Activated CD4-positive, alpha-beta T cell treated with anti-CD3 and anti-CD28 coated beads, Interleukin-2, amount 50 U/mL, for 24 hours (primary cell): ENCODE measurements at places on chromosomes 16 and 17.
A peak's percentile ranks its signal among the peaks of the same experiment; 100 is the strongest.

GRCh38 chr17:3712811-3713463 lies 10.8 kb upstream of the HASPIN start:
- DNase-seq = no peak

DNA sequence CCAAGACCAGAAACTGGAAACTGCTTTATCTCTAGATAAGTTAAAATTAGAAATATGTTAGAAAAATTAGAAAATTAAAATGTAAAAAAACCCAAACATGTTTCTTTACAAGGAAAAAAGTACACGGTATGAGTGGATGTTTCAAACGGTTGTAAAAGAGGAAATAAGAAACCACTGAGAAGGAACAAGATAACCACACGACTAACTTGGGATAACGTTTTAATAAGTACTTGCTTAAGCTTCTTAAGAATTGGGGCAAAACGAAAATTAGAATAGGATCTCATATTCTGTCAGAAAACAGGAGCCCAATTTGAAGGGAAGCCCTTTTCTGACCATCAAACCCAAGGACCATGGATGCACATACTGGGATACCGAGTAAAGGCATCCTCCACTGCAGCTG lies 31.0 kb downstream of the MBTPS1 start:
- DNase-seq = no peak

DNA sequence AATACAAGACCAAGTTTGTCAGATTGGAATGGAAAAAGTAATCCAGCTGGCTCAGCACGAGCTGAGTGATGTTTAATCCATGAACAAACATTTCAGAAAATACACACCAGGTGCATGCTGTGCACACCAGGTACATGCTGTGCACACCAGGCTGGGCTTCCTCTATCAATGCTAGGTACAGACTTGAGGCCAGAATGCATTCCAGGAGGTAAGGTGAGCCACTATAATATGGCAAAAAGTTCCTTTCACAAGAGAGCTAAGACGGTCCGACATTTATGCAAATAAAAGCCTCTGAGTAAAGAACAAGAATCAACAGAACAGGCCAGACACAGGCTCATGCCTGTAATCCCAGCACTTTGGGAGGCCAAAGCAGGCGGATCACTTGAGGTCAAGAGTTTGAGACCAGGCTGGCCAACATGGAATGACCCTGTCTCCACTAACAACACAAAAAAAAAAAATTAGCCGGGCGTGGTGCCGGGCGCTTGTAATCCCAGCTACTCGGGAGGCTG lies 128.2 kb downstream of the ZNF778 start:
- no peak for DNase-seq

- DNase-seq = no peak
These were observed 89.7 kb downstream of the RAB11FIP4 start for GRCh38 chr17:31480904-31481782.

- no peak for DNase-seq
These were observed 17.0 kb downstream of the ARHGAP17 start for GRCh38 chr16:24998201-24998600.

DNA sequence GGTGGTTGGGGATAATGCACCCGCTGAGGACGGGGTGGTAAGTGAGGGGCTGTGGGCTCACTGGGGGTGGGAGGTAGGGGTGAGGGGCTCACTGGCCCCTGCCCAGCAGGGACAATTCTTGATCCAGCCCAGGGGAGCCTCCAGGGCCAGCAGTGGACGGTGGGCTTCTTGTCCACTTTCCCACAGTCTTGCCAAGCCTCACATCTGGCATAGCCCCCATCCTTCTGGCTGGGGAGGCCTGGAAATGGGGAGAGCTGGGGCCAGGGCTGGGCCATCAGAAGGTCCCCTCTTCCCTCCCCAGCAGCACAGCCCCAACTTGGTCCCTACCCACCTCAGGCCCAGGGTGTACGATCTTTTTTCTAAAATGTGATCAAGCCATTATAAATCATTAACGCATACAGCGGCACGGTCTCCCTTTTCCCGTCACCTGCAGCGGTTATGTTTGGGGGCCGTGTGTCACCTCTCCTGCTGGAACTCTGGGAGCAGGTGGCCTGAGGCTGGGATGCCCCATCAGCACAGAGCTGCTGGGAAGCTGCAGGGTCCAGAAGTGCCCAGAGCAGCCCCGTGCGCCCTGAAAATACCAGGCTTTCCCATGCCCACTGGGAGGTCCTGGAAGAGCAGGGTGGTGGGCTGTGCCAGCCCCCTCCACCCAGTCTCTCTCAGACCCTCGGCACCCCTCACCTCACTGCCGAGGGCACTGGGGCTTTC lies 7.2 kb upstream of the SETD6 start:
- DNase-seq = no peak

GRCh38 chr16:53775821-53776431 lies 72.0 kb downstream of the FTO start:
- no peak for DNase-seq

DNA sequence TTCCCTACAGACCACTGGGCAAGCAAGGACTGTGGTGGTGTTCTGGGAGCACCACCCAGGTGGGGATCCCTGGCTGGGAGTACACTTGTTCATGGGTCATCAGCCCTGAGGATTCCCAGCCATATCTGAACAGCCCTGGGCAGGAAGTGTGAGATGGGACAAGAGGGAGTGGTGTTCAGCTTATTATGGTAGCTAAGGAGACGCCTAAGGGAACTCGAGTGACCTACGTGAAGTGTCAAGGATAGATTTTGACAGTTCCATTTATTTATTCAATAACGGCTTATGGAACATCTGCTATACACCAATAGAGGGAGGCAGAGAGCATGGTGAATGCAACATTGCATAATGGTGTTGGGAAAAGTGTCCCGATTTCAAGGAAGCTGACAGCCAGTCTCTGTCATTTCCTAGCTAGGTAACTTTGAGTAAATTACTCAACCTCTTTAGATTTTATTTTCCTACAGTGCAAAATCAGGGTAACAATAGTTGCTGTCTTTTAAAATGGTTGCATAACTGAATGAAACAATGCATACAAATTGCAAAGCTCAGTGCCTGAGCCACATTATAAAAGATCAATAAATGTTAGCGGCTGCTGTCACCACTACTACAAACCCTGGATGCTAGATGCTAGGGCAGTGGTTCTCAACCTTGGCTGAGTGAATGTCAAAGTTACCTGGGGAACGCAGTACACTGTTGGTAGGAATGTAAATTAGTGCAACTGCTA lies 534.1 kb downstream of the GRIN2A start:
- no peak for DNase-seq

- no peak for DNase-seq
These were observed 3.8 kb upstream of the RAI1 start for GRCh38 chr17:17677299-17678040.

DNA sequence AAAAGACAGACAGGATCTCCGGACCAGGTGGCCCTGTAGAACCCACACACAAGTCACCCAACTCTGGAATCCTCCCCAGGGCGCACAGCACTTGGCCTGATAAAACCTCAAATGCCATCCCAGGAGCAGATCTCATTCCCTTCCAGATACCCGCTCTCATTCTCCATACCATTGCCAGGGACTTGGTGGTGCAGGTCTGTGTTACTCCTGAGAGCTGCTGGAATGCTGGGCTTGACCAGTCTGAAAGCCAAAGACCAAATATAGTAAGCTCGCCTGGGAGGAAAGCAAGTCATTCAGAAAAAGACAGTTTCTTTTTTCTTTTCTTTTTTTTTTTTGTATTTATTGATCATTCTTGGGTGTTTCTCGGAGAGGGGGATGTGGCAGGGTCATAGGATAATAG lies 10.7 kb downstream of the MKS1 start:
- no peak for DNase-seq

DNA sequence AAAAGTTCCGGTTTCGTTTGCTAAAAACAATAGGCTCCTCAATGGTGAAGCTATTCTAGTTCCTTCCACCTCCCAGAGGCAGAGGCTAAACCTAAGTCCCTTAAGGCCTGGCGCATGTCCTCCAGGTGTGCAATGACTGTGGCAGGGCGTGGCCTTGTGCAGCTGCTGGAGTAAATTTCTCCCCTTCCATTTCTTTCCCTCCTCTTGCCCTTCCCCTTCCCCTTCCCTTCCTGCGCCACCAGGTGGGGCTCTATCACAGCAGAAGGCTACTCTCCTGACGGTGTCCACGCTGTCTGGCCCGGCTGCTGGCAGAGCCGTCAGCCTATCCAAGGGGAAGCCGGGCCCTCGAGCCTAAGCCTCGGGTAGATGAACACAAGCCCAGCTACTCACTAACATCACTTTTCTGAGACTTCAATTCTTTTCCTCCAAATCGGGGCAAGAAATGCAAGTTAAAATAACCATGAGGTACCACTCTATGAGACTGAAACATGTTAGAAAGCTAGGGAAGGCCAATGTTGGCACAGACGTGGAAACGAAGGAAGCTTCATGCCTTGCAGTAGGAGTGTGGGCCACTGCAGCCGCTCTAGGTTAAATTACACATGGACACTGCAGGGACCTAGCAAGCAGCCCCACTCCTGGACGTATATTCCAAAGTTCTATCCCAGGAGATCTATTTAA lies 34.4 kb downstream of the C16orf78 start:
- DNase-seq = peak; percentile 15

- no peak for DNase-seq
These were observed 46.0 kb upstream of the ERCC4 start for GRCh38 chr16:13873835-13874438.

- no peak for DNase-seq
These were observed 14.5 kb upstream of the TNRC6C start for GRCh38 chr17:77943971-77944370.

DNA sequence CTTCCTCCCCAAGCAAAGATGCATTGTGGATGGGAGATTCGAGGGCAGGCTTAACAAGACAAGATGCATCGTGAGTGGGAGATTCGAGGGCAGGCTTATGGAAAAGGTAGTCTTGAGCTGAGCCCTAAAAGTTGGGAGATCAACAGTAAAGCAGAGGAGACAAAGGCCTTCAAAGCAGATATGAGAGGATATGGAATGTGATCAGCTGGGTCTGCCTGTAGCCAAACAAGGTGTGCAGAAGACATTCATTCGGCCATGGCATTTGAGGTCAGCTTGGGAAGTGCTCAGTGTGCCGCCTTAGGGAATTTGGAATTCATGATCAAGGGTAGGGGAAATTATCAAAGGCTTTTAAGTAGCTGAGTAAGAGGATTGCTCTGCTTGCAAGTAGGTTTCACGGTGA lies 39.5 kb downstream of the DNAH9 start:
- no peak for DNase-seq

DNA sequence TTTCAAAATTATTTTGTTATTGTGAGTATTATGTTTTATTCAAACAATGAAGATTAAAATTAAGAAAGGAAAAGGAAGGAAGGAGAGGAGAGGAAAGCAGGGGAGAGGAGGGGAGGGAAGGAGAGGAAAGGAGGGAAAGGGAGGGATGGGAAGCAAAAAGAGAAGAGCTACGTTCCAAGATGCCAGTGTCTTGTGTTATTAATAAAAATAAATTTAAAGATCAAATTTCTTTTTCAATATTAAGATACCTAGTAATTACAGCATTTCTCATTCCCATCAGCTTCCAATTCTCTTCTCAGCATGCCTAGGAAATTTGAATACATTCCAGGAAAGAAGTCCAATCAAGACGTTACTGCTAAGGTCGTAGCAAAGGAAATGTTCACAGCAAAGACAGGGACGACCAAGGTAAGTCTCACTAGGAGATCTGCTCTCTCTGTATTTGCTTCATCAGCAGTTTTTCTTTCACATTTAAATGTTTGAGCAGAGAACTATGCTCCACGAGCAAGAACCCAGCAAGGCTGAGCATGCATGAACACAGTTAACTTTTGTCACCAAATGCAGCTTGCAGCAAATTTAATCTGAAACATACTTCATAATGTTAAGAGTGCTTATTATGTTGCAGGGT lies 63.3 kb upstream of the HLF start:
- DNase-seq = no peak

GRCh38 chr16:82638095-82638798 lies 11.5 kb downstream of the CDH13 start:
- DNase-seq = no peak

GRCh38 chr17:18187821-18188761 lies 4.5 kb downstream of the ALKBH5 start:
- DNase-seq = no peak

DNA sequence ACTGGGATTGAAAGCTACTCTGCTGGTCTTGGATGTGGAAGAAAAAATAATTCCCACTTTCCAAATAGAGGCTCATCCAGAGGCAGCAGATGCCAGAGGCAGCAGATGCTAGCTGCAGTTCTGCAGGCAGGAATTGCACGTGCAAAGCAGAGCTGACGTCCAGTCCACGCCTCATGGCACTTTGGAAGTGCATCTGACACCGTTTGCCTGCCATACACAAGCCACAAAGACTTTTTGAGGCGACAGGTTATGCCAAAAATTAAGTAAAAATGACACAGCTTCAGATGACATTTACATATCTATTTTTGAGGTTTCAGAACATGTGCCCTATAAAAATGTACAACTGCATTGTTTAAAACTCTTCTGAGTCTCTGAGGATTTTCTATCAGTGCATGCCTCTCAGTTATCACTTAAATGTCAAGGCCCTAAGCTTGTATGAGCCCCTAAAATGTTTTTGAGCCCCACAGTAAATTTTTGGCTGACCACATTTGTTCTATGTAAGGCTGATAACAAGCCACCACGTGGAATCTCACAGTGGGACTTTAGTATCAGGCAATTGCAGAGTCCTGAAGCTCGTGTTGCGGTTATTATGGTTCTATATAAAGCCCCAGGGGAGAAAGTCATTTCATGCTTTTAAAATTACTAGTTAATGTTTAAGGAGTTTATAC lies 239.2 kb downstream of the PRKCA start:
- no peak for DNase-seq

GRCh38 chr16:4987250-4987579 lies 29.1 kb downstream of the SEC14L5 start:
- no peak for DNase-seq

DNA sequence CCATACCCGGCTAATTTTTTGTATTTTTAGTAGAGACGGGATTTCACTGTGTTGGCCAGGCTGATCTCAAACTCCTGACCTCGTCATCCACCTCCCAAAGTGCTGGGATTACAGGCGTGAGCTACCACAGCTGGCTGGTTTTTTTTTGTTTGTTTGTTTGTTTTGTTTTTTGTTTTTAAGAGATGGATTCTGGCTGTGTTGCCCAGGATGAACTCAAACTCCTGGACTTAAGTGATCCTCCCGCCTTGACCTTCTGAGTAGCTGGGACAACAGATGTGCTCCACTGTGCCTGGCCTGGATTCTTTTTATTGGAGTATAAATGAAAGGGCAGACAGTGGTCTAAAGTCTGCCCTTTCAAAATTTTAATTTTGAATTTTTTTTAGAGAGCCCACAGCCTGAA lies 44.7 kb downstream of the FOXK2 start:
- no peak for DNase-seq

DNA sequence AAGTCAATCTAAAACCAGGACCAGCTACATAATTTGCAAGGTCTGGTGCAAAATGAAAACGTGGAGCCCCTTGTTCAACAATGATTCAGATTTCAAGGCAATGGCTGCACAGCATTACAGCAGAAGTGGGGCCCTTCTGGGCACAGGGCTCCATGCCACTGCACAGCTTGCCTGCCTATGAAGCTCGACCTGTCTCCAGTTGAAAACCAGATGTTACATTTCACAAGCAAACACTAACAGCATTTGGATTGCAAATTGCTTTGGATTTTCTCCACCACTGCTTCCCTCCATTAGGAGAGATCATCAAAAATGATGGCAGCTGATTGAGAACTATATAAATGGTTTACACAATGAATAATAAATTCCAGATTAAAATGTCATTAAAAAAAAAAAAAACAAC lies 551.4 kb upstream of the ZFHX3 start:
- DNase-seq = no peak
